Bronchial smooth muscle cell (primary cell): ENCODE measurements at places on chromosomes 11 and 22. TPM values are rescaled to one million over a fixed set of nuclear protein-coding genes. Genes with fewer than 3 reads are reported as not detected.

PNPLA3 gene
- total RNA-seq = 1.7 and 2.9 TPM in 2 replicates

CHCHD10 gene
- total RNA-seq = 1.0 and 2.2 TPM in 2 replicates

PAMR1 gene
- total RNA-seq = 256 and 491 TPM in 2 replicates

FAM89B gene
- total RNA-seq = 12.4 and 13.2 TPM in 2 replicates

ACAT1 gene
- 145 and 173 TPM in 2 replicates for total RNA-seq

PHLDA2 gene
- 0.52 and 1.7 TPM in 2 replicates for total RNA-seq

AMBRA1 gene
- 23.0 and 28.4 TPM in 2 replicates for total RNA-seq

KCNQ1OT1 gene
- total RNA-seq = 3.9 and 6.3 TPM in 2 replicates

PTS gene
- total RNA-seq = 24.5 and 30.1 TPM in 2 replicates

C22orf31 gene
- total RNA-seq = not detected in 2 replicates

ZNF214 gene
- total RNA-seq = 8.0 and 19.6 TPM in 2 replicates

ILK gene
- 137 and 176 TPM in 2 replicates for total RNA-seq

ART5 gene
- total RNA-seq = 0.16 and 0.34 TPM in 2 replicates

KCNC1 gene
- under 0.01 TPM in 1 of 2 replicates, not detected in the other for total RNA-seq

CCDC116 gene
- 0.16 and 0.26 TPM in 2 replicates for total RNA-seq

POU2AF3 gene
- 0.26 TPM in 1 of 2 replicates, not detected in the other for total RNA-seq

OR8A1 gene
- total RNA-seq = not detected in 2 replicates

IFITM10 gene
- 1.1 and 2.2 TPM in 2 replicates for total RNA-seq

BTG4 gene
- total RNA-seq = not detected in 2 replicates

DRICH1 gene
- total RNA-seq = 0.17 TPM in 1 of 2 replicates, not detected in the other

OR5A1 gene
- not detected in 2 replicates for total RNA-seq

BCO2 gene
- 0.86 and 0.95 TPM in 2 replicates for total RNA-seq

LRRC55 gene
- under 0.01 TPM in 1 of 2 replicates, not detected in the other for total RNA-seq

ASCL2 gene
- total RNA-seq = not detected in 2 replicates

SCGB1D2 gene
- total RNA-seq = not detected in 2 replicates

MAP6 gene
- total RNA-seq = 0.86 and 1.3 TPM in 2 replicates

LDHAL6A gene
- not detected in 2 replicates for total RNA-seq

FRMD8 gene
- total RNA-seq = 17.2 and 23.9 TPM in 2 replicates

GLYAT gene
- total RNA-seq = not detected in 2 replicates

OR52I1 gene
- not detected in 2 replicates for total RNA-seq

MLC1 gene
- not detected in 2 replicates for total RNA-seq

POU2AF2 gene
- total RNA-seq = not detected in 2 replicates

MIOX gene
- total RNA-seq = not detected in 2 replicates

MMP11 gene
- 5.0 and 12.5 TPM in 2 replicates for total RNA-seq

MAJIN gene
- total RNA-seq = not detected in 2 replicates
